Adipose tissue (tissue), 3 donors: ENCODE measurements at places on chromosomes 5 and 9. TPM values are rescaled to one million over a fixed set of nuclear protein-coding genes. Genes with fewer than 3 reads are reported as not detected.

PCDHGB4 gene
- polyA plus RNA-seq: 0.60 TPM

SLC6A18 gene
- not detected for polyA plus RNA-seq

ZMAT2 gene
- polyA plus RNA-seq: 26.8 TPM

IFNA21 gene
- polyA plus RNA-seq: not detected

CCNI2 gene
- polyA plus RNA-seq: 1.2 TPM

OR1Q1 gene
- not detected for polyA plus RNA-seq

WNT8A gene
- polyA plus RNA-seq: not detected

KIF12 gene
- polyA plus RNA-seq: 38.8 TPM

NDST1 gene
- polyA plus RNA-seq: 45.4 TPM

SPINK6 gene
- polyA plus RNA-seq: not detected

IFNA6 gene
- not detected for polyA plus RNA-seq

PCDHAC2 gene
- polyA plus RNA-seq: 0.25 TPM

CER1 gene
- not detected for polyA plus RNA-seq

SPINK7 gene
- polyA plus RNA-seq: 2.0 TPM

EQTN gene
- not detected for polyA plus RNA-seq

ROPN1L gene
- 2.1 TPM for polyA plus RNA-seq

MEF2C gene
- polyA plus RNA-seq: 3.3 TPM

TSSK1B gene
- polyA plus RNA-seq: not detected

LRRC26 gene
- 0.40 TPM for polyA plus RNA-seq

ADAMTS19 gene
- polyA plus RNA-seq: 0.06 TPM

AHRR gene
- polyA plus RNA-seq: 0.28 TPM

SELENOP gene
- polyA plus RNA-seq: 228 TPM
